GM04504 (cell line): ENCODE measurements at places on chromosomes 2 and 18.

GRCh38 chr2:178550352-178550751, 70.1 kb downstream of the PLEKHA3 start:
- no peak for DNase-seq

DNA sequence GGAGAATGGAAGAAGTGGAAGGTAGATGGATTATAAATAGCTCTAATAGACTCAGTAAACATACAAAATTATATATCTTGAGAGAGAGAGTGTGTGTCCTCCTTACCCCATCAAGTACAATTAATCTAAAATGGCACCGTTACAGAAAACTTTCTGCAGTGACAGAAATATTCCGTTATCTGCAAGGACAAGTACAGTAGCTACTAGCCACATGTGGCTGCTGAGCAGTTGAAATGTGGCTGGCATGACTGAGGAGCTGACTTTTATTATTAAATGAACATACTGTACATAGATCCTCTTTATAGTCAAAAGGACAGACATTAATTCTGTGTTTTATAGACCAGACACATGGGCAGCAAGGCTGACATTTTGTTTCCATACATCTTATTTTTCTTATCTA, 7.0 kb downstream of the CCDC93 start:
- no peak for DNase-seq

DNA sequence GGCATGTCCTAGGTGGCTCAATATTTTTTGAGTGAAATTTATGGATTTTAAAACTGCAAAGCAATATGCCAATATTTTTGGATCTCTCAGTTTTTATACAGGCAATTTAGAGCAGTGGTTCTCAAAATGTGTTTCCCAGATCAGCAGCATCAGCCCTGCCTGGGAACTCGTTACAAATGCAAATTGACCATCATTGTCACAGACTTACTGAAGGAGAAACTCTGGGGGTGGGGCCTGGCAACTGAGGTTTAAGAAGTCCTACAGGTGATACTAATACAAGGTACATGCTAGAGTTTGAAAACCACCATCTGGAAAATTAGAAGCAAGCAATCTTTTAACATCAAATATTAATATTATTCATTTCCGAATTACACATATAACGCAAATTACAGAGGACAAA, 215.6 kb upstream of the PID1 start:
- no peak for DNase-seq

GRCh38 chr2:100655936-100656534, 93.2 kb downstream of the PDCL3 start:
- no peak for DNase-seq

- no peak for DNase-seq
These were observed 744 bp downstream of the POU3F3 start for GRCh38 chr2:104854498-104855220.

DNA sequence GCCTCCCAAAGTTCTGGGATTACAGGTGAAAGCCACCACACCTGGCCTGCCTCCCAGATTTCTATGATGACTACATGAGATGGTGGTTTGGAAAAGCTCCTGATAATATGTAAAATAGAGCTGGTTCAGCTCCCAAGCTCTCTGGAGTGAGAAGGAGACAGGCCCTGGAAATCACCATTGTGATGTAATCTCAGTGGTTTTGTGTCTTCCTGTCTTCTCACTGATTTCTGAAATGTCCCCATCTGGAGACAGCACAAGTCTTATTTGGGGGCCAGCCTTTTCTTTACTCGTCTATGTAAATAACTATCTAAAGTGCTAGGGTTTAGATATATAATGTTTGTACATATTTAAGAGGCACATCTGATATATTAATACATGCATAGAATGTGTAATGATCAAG, 64.0 kb downstream of the CCNT2 start:
- DNase-seq = no peak

DNA sequence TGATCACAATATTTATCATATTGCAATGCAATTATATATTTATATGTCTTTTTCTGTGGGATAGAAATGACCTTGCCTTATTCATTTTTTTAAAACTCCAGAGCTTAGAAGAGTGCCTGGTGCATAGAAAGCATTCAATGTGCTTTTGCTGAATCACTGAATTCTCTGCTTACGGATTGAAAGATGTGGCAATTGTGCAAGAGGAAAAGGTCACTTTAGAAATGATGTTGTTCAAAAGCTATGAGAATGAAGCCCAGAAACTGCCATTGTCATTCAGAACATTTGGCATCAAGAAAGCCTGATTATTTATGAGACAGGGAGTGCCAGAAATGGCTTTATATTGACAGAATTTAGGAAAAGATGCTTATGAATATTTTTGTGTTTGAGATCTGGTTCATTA, 678.6 kb upstream of the CDH2 start:
- DNase-seq = peak; percentile 22

DNA sequence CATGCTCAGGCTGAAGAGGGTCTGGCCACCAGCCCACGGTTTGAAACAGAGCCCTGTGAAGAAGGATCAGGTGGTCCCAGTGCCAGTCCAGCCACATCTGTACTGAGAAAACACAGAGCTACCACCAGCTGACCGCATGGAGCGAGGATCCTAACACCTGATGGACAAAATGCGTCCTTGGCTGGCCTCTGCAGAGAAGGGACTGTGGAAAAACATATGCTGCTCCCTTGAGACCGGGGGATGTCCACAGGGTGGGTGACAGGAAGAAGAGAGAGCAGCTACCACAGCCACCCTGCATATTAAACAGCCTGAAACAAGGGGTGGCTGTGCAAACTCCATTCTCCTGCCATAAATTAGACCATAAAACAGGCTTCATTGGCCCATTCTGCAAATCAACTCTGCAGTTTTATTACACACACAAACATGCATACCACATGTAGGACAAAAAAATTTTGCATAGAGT, 137.2 kb downstream of the BCL2 start:
- DNase-seq = no peak

- DNase-seq = no peak
These were observed 242.0 kb upstream of the LYPD1 start for GRCh38 chr2:132911726-132912724.

GRCh38 chr2:225019105-225019504, 23.2 kb downstream of the DOCK10 start:
- no peak for DNase-seq

DNA sequence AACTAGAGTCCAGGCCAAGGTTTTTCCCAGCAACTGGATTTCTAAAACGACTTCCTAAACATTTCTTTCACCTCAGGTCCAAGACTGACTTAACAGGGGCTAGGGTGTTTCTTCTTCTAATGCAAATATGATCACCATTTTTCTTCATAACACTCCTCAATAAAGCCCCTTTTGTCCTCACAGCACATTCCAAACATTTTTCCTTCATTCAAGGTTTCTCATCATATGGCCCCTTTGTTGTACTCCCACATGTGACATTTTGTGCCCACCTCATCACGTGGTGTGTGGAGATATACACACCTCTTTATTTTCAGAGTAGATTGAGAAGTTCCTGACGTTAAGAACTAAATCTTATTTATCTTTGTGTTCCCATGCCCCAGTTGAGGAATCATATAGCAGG, 3.9 kb upstream of the CDH7 start:
- no peak for DNase-seq

- no peak for DNase-seq
These were observed 181.3 kb upstream of the EPHA4 start for GRCh38 chr2:221753401-221753800.

- no peak for DNase-seq
These were observed 62.0 kb upstream of the CAVIN2 start for GRCh38 chr2:191908874-191909273.

DNA sequence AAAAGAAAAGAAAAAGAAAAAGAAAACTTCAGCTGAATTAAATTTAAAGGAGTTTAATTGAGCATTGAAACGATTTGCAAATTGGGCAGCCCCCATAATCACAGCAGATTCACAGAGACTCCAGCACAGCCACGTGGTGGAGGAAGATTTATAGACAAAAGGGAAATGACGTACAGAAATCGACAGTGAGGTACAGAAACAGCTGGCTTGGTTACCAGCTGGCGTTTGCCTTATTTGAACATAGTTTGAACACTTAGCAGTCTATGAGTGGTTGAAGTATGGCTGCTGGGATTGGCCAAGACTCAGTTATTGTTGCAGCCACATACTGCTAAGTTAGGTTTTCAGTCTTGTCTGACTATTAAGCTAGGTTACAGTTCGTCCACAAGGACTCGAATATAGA, 312.2 kb upstream of the SLC14A2 start:
- DNase-seq = no peak

GRCh38 chr2:152372438-152372984, 37.5 kb downstream of the FMNL2 start:
- no peak for DNase-seq

- no peak for DNase-seq
These were observed 25.2 kb downstream of the HRH4 start for GRCh38 chr18:24485681-24486080.

- DNase-seq = no peak
These were observed 568.5 kb downstream of the ARHGAP15 start for GRCh38 chr2:143697744-143698143.

GRCh38 chr2:48218169-48218568, 311.8 kb upstream of the STON1 start:
- DNase-seq = no peak

DNA sequence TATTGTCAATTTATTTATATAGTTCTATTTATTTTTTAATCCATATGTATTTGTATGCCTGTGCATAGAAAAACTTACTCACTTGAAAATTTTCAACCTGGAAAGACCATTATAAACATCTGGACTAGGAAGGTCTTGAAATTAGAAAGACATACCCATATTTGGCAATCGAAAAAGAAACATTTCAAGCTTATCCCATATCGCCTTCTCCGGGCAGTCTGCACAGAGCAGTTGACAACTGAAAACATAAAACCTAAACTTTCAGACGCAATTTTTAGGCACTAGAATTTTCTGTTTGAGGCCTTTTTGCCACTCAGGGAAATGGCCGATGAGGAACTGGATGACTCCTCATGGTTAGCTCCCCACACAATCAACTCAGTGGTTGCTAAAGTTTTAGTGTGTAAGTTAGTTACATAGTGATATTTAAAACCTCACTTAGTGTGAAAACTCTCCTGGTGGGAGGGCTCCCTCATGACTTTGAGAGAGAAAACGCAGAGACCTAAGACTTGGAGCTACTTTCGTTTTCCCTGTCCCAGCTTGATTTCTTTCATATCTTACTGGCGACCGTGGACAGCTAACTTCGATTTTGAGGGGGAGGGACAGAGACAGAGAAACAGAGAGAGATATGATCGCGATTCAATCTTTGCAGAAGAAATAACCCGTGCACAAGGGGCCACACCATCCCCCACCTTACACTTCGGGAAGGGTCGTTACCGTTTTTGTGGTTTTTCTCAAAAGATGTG, 3.2 kb upstream of the HOXD12 start:
- DNase-seq = no peak

DNA sequence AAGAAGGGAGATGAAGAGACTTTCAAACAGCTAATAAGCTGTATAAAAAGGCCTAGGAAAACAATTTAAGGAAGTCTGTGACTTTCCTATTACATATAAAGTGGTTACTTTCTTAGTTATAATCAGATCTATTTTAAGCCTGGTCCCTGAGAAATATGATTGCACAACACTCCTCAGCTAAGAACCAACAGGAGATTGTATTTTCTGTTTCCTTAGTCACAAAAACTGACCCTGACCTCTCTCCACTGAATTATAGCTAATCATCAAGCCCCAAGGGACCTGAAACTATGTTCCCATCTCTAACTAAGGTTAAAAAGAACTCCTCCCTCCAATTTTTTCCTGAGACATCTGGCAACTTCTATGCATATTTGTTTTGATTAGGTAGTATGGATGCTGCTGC, 106.9 kb downstream of the ROCK1 start:
- peak; percentile 92 for DNase-seq

DNA sequence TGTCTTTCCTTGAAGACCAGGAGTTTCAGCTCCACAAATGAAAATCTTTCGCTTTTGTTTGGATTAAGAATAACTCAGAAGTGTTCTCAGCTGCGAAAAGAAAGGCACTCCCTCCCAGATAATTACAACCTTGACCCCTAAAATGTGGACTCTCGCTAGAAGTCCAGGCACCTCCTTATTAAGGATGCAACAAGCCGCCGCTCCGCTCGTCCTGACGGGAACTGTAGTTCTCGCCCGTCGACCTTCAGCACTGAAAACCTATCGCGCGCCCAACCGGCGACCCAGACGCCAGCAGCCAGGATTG, 559 bp downstream of the IMMT start:
- DNase-seq = peak; percentile 88

DNA sequence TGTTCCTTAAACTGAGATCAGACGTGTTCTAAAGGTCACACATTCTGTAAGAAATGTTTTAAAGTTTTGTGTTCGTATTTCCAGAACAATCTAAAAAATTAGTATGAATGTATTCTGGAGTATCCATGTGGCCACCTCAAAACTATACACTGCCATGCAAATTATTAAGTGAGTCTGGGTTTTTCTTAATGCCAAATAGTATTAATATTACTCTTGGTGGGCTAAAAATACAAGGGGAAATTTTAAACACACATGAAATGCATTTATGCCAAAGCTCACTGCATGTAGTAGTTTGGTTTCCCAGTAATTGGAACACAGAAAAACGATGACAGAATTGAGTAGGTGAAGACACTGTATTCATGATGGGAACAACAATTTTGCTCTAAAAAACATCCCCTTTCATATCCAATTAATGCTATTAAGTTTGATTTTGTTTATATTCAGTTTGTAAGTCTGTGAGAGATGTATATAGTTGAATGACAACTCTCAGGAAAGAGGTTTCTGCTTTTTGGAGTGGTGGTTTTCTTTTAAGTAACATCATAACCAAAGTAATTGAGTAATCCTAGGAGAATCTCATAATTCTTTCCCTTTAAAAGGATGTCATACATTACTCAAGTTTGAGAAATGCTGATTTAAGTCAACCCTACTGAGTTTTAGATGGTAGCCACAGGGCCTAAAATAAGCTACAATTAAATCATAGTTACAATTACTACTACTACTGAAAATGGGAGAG, 75.7 kb upstream of the CDCA7 start:
- DNase-seq = no peak

GRCh38 chr2:95389245-95390119, 13.0 kb upstream of the FAHD2A start:
- DNase-seq = peak; percentile 25

DNA sequence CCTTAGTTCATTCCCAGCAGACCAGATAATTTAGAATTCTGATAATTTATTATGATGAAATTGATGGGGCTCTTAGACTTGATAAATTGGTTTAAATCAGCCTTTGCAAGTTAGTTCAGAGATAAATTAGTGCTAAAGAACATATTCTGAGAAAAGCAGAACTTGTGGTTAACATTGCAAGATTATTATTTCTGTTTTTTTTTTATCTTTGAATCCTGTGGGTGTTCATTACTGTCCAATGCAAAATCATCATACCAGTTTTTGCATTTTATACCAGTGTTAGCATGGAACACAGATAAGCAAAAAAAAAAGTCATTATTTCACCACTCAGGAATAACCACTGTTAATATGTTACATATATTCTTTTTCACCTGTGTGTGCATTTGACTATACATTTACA, 9.1 kb downstream of the SEPTIN2 start:
- no peak for DNase-seq

GRCh38 chr18:23710068-23710527, 20.8 kb downstream of the LAMA3 start:
- no peak for DNase-seq
